ENCODE measurements at places on chromosomes 11 and 22.
A peak's percentile ranks its signal among the peaks of the same experiment; 100 is the strongest.

DNA sequence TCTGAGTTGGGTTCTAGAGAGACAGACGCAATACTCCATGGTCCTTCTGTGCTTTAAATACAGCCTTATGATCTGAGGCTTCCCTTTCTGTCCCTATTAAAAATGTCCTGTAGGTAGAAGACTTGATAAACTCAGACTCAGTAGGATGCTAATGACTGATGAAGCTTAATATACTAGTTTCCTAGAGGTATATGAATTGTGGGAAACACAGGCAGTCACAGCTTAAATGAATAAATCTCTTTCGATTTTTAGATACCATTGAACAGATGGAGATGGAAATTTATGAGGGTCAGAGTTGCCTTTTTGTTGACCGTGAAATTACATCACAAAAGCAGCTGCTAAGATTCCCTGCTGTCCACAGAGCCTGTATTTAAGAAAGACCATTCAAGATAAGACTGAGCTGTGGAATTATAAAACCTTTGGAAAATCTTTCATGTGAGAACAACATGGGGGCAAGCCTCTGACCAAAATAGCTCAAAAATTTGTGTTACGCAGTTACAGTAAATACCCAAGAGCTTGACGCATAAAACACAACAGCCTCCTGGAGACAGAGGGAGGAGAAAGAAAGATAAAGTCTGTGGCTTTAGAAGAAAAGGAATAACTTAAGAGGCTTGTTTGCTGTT lies 172.3 kb downstream of the AASDHPPT start:
- DNase-seq: no peak

GRCh38 chr11:81946831-81947230 lies 786.8 kb downstream of the FAM181B start:
- DNase-seq: no peak

- DNase-seq: no peak
Observed at GRCh38 chr11:17770917-17771316, 36.3 kb downstream of the KCNC1 start.

DNA sequence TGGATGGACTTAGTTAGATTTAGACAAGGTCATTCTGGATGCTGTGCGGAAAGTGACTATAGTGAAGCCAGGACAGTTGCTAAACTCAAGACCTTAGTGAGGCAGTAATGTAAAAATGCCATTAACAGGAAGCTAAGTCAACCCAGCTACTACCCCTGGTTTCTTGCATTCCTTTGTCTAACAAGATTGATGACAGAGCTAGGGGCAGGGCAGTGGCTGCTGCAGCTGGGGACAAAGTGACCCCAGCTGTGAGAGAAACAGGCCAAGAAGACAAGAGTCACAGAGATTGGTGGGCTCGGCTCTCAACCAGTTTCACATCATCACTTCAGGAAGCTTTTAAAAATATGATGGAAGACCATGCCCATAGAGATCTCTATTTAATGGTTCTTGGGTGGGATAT lies 110.4 kb upstream of the POU2AF2 start:
- DNase-seq: no peak

- DNase-seq: peak; percentile 68
Observed at GRCh38 chr11:58726737-58727414, 4.9 kb downstream of the GLYAT start.

GRCh38 chr22:46734830-46735453 lies 3.1 kb downstream of the CERK start:
- DNase-seq: peak; percentile 71

DNA sequence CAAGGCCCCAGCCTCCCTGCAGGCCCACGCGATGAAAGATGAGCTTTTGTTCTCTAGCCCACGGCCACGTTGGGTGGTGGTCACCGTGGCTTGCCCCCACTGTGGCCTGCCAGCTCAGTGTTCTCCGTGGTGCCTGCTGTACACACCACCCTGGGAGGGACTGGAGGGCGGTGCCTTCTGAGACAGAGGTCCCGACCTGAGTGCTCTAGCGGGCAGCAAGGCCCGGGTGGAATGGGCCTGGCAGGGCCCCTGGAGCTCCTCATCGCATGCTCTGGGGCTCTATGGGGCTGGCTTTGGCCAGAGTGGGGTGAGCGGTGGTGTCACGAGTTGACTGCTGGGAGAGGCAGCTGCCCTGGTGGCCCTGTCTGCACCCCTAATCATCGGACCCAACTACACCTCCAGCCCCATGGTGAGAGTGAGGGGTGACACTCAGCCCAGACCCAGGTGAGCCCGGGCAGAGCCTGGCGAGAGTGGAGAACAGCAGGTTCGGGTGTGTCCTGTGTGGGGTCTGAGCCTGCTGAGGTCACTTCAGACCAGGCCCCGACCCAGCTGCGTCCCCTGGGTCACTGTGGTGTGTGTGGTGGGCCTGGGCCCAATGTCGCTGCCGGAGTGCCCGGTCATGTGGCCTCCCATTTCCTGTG lies 541.9 kb downstream of the TBC1D22A start:
- DNase-seq: no peak

GRCh38 chr22:41619979-41620588 lies 759 bp downstream of the DESI1 start:
- peak; percentile 50 for DNase-seq

DNA sequence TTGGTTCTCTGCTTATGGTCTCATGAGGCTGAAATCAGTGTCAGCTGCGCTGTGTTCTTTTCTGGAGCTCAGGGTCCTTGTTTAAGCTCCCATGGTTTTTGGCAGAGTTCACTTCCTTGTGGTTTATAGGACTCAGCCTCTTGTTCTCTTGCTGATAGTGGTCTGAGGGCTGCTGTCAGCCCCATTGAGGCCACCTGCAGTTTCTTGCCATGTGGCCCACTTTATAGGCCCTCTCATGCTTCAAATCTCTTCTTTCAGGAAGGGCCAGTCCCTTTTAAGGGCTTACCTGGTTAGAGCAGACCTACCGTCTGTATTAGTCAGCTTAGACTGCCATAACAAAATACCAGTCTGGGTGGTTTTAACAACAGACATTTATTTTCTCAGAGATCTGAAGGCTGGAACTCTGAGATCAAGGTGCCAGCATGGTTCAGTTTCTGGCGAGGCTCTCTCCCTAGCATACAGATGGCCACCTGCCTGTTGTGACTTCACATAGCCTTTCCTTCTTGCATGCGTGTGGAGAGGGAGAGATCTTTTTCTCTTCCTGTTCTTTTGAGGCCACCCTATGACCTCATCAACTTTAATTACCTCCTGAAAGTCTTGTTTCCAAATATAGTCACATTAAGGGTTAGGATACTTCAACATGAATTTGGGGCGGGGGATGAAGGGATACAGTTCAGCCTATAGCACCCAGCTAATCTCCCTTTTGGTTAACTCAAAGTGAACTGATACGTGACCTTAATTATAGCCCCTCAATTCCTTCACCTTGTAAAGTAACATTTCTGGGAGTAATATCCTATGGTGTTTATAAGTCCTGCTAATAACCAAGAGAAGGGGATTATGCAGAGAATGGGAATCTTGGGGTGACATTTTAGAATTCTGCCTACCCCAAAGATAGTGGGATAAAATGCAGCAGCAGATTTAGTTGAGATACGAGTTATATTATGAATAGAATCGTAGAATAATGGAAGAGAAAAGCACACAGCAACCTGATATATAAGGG lies 131.8 kb downstream of the UVRAG start:
- peak; percentile 91 for DNase-seq

DNA sequence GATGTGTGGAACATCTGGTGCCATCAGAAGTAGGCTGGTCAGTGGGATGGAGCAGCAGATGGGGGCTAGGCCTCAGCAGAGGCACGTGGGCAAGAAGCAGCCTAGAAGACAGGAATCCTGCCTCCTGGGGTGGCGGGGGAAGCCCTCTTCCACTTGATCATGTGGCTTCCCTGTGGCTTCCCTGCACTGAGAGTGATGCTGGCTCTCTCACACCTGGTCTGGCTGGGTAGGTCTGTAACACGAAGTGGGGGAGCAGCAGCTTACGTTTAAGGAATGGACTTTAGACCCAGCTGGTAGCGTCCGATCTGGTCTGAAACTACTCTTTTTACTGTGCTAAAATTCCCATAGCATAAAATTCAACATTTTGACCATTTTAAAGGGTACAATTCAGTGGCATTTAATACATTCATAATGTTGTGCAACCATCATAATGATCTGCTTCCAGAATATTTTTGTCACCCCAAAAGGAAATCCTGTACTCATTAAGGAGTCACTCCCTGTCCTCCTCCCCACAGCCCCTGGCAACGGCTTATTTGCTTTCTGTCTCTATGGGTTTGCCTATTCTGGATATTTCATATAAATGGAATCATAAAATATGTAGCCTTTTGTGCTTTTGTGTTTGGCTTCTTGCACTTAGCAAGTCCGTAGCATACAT lies 21.7 kb downstream of the PTPN5 start:
- DNase-seq: no peak

GRCh38 chr11:86941077-86941870 lies 13.9 kb downstream of the FZD4 start:
- no peak for DNase-seq

- DNase-seq: no peak
Observed at GRCh38 chr11:86468169-86468568, 93.5 kb downstream of the CCDC81 start.

DNA sequence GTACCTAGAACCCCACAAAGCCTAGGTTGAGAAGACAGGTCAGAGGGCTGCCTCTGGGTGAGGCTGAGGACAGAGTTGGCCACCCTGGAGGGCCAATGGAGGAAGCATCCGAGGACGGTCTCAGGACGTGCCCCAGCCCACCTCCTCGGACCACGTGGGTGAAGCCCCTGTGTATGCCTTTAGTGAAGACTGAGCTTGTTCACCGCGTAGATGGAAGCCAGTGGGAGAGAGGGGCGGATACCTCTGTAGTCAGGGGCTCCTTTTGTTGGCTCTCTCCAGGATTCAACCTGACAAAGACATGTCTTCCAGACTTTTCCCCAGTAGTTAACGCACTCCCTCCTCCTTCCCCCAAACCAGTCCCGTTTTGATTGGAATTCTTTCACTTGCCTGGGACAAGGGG lies 110.7 kb downstream of the ZBTB16 start:
- no peak for DNase-seq

GRCh38 chr22:39251762-39252460 lies 7.1 kb upstream of the PDGFB start:
- DNase-seq: no peak

DNA sequence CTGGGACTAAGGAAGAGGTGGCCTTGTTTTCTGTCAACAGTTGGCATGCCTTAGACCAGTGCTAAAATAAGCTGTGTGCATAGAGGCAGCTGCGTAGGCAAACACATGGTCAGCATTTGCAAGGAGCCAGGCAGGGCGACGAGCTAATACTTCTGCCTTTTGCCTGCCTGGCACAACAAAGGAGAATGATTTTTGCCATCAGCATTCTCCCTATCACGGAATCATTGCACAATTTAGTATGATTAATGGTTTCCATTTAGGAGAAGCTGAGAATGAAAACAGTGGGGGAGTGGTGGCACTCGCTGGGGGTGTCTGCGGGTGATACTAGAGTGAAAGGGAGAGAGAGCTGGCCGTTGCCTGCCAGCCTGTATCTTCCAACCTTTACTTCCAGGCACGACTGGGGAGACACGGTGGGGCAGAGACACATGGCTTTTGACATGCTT lies 336.0 kb downstream of the CADM1 start:
- no peak for DNase-seq

GRCh38 chr11:3959015-3959902 lies 103.8 kb downstream of the STIM1 start:
- peak; percentile 50 for DNase-seq

DNA sequence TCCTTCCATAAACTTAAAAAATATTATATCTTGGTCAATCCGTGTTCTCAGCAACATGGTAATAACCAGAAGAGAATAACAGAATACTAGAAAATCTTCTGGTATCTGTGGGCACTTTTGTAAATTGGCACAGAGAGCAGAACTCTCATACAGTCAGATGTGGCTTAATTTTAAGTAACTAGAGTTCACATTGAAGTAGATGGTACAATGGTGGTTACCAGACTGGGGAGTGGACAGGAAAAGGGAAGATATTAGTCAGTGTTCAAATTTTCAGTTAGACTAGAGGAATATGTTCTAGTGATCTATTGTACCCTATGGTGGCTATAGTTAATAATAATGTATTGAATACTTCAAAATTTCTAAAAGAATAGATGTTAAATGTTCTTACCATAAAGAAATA lies 6.9 kb downstream of the OR52H1 start:
- DNase-seq: no peak

DNA sequence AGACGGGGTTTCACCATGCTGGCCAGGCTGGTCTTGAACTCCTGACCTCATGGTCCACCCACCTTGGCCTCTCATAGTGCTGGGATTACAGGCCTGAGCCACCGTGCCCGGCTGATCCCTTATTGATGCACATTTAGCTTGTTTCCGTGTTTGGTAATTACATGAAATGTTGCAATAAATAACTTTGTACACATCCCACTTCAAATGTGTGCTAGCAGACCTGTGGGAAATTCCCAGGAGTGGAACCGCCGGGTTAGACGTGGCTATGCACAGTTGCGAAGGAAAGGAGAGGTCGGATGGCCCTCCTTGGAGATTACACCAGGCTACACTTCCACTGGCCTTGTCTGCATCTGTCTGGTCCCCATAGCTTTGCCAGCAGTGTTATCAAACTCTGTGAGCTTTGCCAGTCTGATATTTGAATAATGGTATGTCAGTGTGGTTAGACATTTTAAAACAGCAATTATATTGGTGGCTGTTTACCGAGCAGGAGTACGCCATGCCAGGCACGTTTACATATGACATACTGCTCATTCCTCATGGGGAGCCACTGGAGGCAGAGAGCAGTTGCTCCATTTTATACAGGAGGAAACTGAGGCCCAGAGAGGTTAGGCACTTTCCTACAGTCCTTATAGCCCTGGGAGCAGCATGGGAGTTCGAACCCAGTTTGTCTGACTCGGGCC lies 27.2 kb upstream of the SYT7 start:
- DNase-seq: no peak

- DNase-seq: no peak
Observed at GRCh38 chr11:72702577-72703241, 28.5 kb upstream of the PDE2A start.

DNA sequence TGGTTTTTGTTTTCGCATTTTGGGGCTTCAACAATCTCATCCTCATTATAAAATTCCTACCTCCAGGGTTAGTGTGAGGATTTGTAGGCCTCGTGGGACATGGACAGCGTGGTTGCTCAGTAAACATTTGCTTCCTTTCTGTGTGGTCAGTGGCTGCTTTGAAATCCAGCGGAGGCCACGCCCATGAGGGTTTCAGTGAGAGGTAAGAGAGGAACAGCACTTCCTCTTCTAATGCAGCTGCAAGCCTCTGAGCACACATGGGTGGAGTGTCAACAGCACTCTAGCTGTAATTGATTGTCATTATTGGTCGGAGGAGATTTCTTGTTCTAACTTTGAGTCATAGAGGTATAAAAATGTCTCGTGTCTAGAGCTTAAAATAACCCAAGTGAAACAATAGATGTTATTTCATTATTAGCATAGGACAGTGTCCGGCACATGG lies 6.0 kb upstream of the ARHGAP42 start:
- DNase-seq: peak; percentile 93
